ENCODE measurements at places on chromosomes 11 and 22.

GRCh38 chr11:44746894-44747293, 20.1 kb downstream of the TSPAN18 start:
- DNase-seq, result no peak

DNA sequence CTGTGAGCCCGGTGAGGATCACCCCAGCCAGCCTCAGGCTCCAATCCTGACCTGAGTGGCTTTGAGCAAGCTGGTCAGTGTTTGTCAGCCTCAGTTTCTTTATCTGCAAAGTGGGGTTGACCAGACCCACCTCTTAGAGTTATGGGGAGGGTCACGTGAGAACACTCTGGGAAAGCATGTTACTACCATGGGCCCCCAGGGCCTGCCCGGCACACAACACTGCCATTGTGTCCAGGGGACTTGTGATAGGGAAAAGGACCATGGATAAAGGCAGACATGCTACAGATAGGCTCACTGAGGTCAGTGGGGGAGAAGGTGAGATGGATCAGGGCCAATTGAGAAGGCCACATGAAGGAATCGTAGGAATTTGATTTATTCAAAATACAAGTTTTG, 32.1 kb upstream of the SUSD2 start:
- DNase-seq, result no peak

DNA sequence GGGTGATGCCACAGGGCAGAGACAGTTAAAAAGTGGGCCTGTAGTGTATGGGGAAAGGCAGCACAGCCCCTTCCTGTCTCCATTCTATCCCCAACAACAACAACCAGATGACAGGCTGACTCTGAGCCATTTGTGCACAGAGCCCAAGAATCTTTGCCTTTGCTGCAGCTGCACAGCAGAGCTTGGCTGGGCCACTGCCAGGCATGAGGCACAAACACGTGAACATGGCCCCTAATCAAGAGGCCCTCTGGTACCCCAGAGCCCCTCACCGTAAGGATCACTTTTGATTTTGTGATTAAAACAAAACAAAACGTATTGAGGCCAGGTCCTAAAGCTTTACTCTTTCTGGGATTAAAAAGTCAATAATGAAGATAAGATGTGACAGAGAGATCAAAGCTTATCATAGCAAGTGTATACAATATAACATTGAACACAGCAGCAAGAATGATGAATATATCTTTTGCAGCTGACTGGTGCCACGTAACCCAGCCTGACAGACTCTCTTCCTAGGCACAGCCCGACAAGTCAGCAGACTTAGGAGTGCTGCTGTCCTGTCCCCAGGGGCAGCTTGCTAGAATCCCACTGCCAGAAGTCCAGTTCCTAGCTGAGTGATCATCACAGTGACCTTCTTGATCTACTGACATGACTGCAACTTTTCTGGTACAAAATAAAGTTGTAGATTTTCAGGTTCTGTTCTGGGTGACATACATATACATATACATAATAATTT, 117.8 kb downstream of the SERGEF start:
- no peak for DNase-seq

- no peak for DNase-seq
These were observed 313.1 kb downstream of the LRRC4C start for GRCh38 chr11:41146326-41146725.

DNA sequence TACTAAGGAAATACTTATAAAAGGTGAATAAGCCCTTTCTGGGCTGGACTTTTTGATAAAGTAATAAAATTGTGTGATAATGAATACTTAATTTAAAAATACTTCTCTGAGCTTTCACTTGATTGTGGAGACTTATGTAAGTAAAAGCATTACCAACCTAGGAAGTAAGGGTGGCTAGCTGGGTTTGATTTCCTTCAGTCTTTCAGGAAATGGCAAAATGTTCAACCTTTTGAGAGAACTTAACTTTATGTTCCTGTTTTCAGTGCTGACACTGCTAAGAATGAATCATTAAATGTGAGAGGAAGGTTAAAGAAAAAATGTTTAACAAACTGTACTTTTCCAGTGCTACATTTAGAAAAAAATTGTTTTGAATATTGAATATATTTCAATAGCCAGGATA, 900.3 kb downstream of the METTL15 start:
- no peak for DNase-seq
